ENCODE measurements at places on chromosomes 3 and 15.

- DNase-seq = no peak
These were observed 202.0 kb downstream of the UBE2E2 start for GRCh38 chr3:23405081-23405480.

DNA sequence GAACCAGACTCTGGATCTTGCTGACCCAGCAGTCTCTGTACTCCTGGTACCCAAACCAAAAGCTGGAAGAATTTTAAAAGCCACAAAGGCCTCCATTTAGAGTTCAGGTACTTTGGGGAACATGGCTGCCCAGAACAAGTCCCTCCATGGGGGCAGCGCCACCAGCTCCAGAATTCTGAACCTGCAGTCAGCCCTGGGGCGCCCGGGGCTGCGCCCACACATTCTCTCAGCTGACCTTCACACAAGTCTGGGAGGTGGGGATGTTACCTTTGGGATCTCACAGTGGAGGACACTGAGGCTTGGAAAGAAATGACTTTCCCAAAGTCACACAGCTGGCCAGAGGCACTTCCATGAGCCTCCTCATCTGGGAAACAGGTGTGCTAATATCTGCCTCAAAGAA is 154.8 kb downstream of the RAB11A start:
- DNase-seq = no peak

GRCh38 chr3:75049533-75049932 is 435.1 kb upstream of the CNTN3 start:
- no peak for DNase-seq

GRCh38 chr3:17942856-17943255 is 200.4 kb upstream of the TBC1D5 start:
- DNase-seq = no peak

DNA sequence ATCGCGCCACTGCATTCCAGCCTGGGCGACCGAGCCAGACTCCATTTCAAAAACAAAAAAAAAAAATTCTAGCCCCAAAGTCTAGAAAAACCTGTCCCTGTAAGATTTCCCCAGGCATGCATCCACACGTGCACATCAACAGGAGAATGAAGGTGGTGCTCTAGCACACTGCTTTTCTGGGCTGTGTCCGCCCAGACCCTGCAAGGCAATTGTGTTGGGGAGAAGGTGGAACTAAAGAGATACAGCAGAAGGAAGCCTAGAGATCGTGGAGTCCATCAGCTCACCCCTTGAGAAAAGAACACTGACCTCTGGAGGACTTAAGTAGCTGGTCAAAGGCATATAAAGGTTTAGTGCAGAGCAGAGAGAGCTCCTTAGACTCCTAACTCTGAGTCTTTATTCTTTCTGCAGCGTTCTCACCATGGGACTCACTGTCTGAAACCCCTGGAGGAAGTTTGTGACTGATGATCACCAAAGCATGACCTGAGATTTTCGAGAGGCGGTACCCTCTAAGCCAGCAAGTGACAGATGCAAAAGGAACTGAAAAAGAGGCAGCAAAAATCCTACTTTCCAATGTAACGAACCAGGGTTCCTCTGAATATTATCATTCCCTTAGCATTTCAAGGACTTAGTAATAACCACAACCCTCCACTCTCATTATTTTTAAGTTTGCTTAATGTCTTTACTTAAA is 179.8 kb downstream of the MEX3B start:
- no peak for DNase-seq

DNA sequence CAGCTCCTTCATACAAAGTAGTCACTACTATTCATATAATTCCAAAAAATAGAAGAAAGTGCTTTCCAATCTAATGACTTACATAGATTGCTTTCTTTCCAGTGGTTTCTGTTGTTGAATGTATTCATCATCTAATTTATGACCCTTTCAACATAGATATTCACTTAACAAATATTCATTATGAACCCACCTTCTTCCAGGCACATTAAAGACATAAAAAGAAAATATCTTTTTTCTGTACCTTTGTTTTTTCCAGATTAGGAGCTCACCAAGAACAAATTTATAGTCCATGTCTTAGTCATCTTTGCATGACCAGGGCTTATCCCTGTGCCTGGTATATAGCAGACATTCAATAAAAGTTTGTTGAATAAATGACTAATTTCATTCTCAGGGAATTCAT is 32.4 kb upstream of the PDZRN3 start:
- DNase-seq = no peak

- no peak for DNase-seq
These were observed 12.8 kb upstream of the AQP9 start for GRCh38 chr15:58125333-58125732.

GRCh38 chr3:78455712-78456433 is 1311.9 kb downstream of the ROBO1 start:
- no peak for DNase-seq

- DNase-seq = no peak
These were observed 459.6 kb downstream of the MECOM start for GRCh38 chr3:169203631-169204550.

DNA sequence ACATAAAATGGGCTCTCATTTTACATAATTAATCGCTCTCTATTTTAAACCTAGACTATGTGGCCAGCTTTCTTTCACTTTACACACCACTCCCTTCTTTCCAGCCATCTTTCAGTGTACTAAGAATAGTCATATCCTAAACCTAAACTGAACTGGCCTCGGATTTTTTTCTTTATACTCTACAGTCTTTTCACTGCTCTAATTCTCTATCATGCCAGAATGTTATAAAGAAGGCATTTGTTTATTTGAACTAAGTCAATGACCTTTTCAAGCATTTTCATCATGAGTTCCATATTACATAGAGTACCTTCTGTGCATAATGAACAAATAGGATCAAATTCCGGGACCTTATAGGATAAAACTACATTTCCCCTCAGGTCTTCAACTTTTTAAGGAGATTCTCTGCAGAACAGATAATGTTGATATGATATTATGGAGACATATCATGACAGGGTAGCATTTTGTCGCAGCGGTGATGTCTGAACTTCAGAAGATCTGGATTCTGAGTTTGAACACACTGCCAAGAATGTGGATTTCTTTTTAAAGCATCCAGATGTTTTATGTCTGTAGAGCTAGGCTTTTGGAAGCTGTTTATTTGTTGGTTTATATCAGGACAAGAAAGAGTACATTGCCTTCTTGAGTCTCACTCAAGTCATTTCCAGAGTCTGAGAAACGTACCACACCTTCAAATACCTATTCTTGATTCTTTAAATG is 1047.3 kb downstream of the MCTP2 start:
- no peak for DNase-seq

DNA sequence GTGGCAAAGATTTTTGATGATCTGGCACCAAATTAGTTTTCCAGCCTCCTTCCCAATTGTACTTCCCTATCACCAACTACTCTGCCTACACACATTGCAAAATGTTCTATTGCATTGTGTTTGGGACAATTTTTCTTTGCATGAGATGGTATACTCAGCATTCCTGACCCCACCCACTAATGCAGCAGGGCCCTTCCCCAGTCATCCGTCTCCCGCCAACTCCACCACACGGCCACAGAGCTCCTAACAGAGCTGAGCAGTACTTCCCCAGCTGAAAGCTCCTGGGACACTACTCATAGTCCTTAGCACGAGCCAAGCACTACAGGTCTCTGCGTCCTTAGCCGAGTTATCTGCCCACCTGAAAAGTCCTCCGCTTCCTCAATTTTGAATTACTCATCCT is 34.2 kb downstream of the TXNRD3 start:
- DNase-seq = no peak

- DNase-seq = peak; percentile 10
These were observed 421 bp downstream of the KLHL18 start for GRCh38 chr3:47283193-47283537.

DNA sequence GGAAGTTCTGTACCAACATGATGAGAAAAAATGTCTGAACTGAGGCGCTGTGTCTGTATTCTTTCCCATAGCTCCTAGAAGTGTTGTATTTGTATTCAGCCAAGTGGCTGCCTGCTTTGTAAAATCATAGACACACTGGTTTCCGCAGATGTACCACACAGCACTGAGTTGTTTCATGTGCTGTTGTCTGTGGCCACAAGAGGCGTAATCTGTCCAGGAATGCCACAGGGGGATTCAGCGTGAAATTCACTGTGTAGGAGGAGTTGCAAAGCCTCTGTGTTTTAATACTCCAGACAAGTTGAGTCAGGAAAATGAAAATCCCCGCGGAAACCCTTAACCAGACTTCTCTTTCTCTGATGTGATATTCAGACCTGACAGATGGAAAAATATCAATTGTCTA is 462.2 kb downstream of the NSUN3 start:
- DNase-seq = no peak

- peak; percentile 33 for DNase-seq
These were observed 1.7 kb downstream of the TIPARP start for GRCh38 chr3:156675830-156676767.

- no peak for DNase-seq
These were observed 1239.2 kb downstream of the NSUN3 start for GRCh38 chr3:95302044-95302443.

DNA sequence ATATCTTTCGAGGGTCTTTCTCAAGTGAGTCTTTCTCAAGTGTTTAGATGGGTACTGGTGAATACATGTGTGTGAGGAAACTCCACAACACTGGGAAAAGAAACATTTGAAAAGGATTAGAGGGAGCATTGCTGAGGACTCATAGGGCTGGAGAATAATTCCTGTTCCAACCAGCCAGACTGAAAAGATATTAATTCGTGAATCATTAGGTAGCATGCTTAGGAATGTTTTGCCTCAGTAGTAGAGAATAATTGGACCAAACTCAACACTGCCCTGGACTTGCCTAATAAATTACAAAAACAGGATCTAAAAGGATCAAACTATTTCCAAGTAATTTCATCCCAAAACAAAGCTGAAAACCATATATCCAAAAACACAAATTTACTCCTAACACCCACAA is 17.3 kb downstream of the PP2D1 start:
- no peak for DNase-seq

DNA sequence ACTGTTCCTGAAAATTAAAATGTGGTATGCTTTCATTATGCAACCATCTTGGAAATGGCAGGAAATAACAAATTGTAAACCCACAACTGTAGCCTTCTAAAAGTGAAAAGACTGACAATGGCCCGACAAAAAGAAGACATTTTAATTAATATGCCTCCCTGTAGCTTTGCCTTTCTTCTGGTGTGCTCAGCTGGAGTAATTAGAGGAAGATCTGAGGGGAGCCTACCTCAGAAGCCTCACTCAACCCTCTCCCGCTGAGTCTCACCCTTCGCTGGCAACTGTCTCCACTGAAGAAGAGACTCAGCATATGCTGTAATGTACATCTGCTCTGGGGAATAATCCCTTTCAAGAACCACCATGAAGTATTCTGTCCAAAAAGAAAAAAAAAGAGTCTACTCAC is 104.7 kb upstream of the SETMAR start:
- DNase-seq = no peak

DNA sequence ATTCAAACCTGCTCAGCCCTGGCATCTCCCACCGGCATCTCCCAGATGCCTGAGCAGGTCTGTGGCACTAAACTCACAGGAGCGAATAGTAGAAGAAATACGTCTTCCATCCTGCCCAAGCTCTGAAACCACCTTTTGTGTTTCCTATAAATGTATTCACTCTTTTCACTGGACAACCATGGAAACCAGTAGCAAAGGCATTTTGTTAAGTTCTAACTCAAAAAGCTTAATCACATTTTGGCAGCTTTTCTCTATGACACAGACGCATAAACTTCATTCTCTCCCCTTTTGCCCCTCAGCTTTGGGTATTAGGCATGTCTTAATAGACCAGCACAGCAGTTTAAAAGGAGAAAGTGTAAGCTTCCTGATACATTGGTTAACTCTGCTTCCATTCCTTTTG is 24.5 kb upstream of the ARNT2 start:
- no peak for DNase-seq

GRCh38 chr15:53670701-53671100 is 88.8 kb downstream of the WDR72 start:
- no peak for DNase-seq

GRCh38 chr15:99137111-99137546 is 32.2 kb downstream of the SYNM start:
- DNase-seq = no peak

DNA sequence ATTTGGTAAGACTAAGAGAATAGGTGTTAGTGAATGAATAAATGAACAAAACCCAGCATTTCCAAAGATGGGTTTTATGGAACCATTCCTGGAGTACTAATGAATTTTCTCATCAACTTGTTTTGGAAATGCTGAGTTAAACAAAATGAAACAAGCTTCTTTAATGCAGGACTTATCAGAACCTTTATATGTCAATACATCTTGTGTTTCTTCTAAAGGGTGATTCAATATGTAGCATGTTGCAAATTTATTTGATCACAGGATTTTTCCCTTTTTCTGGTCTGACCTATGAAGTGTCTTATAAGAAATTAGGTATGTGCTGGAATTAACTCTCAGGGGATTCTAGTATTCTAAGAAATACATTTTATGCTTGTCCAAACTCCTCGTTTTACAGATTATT is 53.2 kb downstream of the EDEM1 start:
- DNase-seq = no peak

GRCh38 chr3:124372775-124373174 is 357.5 kb upstream of the UMPS start:
- DNase-seq = no peak

GRCh38 chr3:47856669-47857068 is 53.7 kb downstream of the DHX30 start:
- DNase-seq = no peak

DNA sequence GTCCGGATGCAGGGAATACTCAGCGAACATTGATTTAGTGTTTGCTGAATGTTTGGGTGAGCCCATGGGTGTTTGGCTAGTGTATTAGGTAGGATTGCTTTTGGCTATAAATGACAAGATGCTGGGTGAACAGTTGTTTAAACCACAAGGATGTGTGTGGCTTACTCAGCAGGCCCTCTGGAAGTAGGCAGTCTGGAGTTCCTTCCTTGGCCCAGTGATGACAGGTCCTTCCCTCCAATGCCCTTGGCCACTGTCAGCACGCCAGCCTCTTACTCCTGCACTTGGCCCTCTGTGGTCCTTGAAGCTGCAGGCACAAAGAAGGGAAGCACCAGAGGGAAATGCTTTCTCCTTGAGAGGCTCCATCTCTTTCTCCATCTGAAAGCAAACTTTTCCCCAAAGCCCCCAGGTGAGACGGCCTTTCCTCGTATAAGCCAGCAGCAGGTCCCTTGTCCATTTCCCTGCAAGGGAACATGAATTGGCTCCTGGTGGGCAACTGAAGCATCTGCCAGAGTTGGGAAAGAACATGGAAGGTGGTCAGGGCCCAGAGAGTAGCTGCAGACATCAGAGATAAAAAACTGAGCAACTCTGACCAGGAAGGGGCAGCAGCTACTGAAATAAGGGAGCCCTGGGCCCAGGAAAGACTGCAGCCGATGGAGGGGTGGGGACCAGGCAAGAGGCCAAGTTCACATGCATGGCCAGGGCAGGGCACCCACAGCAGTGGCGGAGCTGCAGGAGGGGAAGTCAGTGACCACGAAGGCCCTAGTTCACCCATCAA is 105.0 kb downstream of the TPRA1 start:
- no peak for DNase-seq

DNA sequence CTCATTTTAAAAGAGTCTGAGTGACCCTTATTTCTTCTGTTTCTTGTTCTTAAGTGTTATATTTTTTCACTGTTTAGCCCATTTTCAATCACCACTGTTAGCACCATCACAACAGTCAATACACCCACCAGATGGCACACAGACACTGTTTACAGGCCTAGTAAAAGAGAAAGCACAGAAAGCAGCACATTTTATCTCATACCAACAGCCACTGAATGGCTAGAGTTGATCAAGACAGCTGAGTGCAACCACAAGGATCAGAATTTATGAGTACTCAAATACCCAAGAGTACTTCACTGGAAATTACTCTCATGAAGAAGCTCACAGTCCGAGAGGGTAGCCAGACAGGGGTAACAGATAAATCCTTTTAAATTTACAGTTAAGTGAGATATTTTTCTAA is 127.0 kb downstream of the TFDP2 start:
- DNase-seq = no peak

Measured in renal pelvis (tissue), 12 donors.